ENCODE measurements at places on chromosomes 16 and 17.

GRCh38 chr16:66521951-66522771 is 27.8 kb downstream of the TK2 start:
- peak; percentile 85 for DNase-seq

GRCh38 chr17:82281502-82282238 is 8.2 kb upstream of the CSNK1D start:
- DNase-seq: peak; percentile 33

GRCh38 chr17:39605492-39606433 is 2.0 kb downstream of the NEUROD2 start:
- DNase-seq: no peak

GRCh38 chr16:75305364-75306098 is 54.1 kb upstream of the BCAR1 start:
- peak; percentile 99 for DNase-seq

DNA sequence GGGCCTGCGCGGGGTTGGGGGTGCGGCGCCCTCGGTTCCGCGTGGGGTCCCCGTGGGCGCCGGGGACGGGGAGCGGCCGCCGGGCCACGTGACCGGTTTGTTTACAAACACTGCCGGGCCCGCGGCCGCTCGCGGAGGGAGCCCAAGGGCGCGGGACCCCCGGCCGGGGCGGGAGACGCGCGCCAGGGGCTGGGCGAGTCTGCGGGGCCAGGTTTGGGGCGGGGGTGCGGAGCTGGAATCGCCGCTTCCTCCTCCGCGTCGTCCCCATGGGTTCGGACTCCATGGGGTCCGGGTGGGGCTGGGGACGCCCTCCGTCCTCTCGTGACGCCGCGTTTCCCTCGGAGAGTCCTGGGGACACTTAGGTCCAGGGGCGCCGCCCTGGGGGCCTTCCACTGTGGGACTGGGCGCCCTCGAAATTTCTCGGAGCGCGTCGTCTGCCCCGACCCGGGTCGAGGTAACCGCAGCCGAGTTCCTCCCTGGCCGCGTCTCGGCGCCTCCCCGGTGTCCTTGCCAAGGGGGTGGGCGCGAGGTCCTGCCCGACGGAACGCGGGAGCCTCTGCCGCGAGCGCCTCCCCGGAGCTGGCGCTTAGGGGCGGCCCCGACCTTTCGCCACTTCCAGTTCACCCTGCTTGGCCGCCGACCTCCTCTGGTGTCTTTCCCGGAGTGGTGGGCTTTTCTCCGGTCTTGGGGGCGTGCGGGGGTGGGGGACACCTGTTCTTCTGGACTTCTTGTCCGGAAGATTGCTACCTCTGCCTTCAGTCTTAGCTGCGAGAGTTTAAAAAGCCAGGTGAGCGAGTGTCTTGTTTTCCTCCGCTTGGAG is 684 bp downstream of the YPEL2 start:
- no peak for DNase-seq

GRCh38 chr17:79107499-79108231 is 33.0 kb downstream of the ENGASE start:
- no peak for DNase-seq

- no peak for DNase-seq
Measured at GRCh38 chr16:74094514-74094913, 202.1 kb upstream of the PSMD7 start.

DNA sequence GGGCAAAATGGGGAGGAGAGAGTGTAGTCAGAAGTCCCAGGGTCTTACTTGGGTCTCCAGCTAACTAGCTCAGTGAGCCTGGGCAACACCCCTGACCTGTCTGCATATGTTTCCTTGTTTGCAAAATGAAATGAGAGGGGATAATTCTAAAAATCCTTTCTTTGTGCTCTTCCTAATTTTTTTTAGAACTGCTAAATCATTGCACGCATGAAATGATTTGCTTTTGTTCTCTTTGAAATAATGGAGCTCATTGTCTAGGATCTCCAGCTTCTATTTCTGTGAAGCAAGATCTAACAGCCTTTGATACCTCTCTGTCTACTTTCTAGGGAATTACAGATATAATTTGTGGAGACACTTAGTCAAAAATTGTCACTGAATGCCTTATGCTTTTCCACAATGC is 181.3 kb downstream of the CDH13 start:
- no peak for DNase-seq

DNA sequence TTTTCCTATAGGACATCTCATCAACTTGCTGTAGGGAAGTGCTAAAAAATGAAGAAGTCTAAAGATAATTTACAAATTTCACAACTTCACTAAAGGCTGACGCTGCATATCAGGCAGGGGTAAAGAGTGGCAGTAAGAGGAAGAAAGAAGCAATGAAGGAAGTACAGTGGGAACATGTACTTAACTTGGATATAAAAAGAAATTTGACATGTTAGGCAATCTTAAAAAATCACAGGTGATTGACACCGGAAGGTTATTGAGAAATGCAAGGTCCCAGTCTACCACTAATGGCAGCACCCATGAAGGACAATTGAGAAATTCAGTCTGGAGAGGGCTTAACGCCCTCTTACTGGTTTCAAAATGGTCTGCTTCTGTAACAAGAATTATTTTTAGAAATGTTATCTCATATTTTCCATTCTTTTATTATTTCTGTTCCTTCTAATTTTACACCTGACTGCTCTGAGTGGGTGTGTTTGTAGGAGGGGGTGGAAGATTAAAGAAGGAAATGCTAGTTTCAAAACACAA is 358.1 kb downstream of the KCNJ2 start:
- no peak for DNase-seq

- DNase-seq: no peak
Measured at GRCh38 chr16:69771651-69771967, 9.5 kb downstream of the WWP2 start.

- DNase-seq: no peak
Measured at GRCh38 chr16:66842765-66843164, 1.4 kb upstream of the CA7 start.

- DNase-seq: no peak
Measured at GRCh38 chr17:45222289-45222995, 757 bp downstream of the FMNL1 start.

DNA sequence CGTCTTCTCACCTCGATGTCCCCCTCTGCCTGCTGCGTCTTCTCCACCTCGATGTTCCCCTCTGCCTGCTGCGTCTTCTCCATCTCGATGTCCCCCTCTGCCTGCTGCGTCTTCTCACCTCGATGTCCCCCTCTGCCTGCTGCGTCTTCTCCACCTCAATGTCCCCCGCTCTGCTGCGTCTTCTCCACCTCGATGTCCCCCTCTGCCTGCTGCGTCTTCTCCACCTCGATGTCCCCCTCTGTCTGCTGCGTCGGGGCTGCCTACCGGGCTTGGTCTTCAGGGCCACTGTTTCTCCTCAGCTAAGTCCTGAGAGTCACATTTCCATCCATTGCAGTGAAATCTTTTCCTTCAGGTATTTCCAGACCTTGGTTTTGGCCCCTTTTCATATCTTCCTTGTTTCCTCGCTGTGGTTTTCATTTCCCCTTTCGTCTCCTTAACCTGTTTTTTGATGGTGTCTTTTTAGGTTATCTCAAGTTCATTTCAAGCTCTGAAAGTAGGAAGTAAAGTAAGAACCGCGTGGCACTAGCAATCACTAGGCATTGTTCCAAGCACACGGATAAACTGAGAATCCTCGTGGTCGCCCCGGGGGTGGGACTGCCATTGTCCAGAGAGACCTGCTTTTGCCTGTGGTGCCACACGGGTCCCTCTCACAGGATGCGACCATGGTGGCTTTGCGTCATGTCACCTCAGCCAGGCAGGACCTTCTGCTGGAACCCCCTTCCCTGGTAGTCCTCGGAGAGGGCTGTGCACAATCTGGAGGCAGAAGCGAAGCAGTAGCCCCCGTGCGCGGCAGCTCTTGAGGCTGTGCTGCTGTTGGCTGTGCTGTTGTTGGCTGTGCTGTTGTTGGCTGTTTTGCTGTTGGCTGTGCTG is 9.5 kb upstream of the ZNF750 start:
- DNase-seq: no peak

DNA sequence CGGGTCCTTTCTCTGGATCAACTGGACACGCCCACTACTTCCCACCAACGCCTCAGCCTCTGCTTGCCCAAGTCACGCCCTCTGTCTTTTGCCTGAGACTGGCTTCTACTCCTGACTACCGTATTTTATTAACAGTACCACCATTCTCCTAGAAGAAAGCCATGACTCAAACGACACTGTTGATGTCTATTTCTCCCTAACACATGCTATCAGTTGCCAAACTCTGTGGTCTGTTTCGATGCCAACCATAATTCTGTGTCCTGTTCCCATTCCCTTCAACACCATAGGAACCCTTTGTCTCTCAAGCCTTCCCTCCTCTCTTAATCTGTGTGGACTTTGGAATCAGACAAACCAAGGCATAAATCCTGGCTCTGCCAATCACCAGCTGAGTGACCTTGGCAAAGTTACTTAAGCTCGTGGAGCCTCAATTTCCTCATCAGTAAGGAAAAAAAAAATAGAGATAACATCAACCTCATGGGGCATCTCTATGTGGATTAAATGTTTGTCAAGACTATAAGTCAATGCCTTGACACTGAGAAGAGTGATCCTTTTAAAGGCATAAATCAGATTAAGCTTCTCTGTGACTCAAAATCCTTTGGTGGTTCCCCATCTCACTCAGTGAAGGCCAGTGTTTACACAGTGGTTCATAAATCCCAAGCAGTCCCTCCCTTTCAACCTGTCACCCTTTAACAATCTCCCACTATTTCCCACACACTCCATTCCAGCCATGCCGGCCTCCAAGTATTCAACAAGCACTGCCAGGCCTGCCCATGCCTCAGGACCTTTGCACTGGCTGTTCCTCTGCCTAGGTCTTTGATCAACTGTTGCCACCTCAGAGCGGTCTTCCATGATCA is 45.6 kb downstream of the ERN1 start:
- peak; percentile 59 for DNase-seq

GRCh38 chr16:48361540-48362144 is 23.6 kb downstream of the SIAH1 start:
- DNase-seq: no peak

GRCh38 chr17:39757176-39757662 is 19.5 kb downstream of the GRB7 start:
- no peak for DNase-seq

DNA sequence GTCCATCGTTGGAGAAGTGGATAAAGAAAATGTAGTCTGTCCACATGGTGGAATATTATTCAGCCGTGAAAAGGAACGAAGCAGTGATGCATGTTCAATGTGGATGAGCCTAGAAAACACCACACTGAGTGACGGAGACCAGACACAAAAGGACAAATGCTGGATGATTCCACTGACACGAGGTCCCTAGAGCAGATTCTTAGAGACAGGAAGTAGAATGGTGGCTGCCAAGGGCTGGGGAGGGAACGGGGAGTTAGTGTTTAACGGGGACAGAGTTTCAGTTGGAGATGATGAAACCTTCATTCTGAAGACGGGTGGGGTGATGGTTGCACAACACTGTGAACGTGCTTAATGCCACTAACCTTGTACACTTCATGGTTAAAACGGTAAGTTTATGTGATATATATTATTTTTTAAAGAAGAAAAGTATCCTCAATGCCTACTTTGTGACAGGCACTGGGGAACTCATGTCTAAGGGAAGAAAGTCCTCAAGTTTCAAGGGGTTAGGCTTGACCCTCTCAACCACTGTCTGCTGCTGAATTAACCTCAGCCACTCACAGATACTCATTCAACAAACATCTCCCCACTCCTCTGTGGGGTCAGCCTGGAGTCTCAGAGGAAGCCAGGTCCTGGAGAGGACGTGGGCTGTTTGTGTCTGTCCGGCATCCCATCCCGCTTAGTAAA is 17.6 kb downstream of the C16orf74 start:
- peak; percentile 60 for DNase-seq

- peak; percentile 27 for DNase-seq
Measured at GRCh38 chr17:41992576-41992975, 24.7 kb downstream of the DNAJC7 start.

GRCh38 chr17:1592751-1593629 is 30.4 kb upstream of the PITPNA start:
- no peak for DNase-seq

- no peak for DNase-seq
Measured at GRCh38 chr16:57128771-57129389, 36.5 kb downstream of the CPNE2 start.

DNA sequence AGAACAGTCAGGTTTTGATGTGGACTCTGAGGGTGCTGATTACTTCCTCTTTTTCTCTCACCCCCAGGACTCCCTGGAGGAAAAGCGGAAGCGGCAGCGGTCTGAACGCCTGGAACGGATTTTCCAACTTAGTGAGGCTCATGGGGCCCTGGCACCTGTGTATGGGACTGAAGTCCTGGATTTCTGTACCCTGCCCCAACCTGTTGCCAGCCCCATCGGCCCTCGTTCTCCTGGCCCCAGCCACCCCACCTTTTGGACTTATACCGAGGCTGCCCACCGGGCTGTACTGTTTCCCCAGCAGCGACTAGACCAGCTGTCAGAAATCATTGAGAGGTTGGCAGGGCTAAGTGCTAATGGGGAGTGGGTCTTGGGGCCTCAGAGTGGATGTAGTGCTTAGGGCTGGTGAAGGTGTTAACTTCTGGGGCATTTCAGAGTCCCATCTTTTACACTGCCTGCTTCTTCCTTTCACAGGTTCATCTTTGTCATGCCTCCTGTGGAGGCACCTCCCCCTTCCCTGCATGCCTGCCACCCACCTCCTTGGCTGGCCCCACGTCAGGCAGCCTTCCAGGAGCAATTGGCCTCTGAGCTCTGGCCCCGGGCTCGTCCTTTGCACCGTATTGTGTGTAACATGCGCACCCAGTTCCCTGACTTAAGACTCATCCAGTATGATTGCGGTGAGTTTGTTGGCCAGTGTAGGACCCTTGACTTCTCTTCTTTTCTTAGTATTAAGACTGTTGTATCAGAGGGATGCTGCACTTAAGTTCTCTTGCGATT is 19.1 kb upstream of the PHKG2 start:
- DNase-seq: no peak

GRCh38 chr16:57409870-57410587 is 5.5 kb downstream of the CCL17 start:
- peak; percentile 13 for DNase-seq

DNA sequence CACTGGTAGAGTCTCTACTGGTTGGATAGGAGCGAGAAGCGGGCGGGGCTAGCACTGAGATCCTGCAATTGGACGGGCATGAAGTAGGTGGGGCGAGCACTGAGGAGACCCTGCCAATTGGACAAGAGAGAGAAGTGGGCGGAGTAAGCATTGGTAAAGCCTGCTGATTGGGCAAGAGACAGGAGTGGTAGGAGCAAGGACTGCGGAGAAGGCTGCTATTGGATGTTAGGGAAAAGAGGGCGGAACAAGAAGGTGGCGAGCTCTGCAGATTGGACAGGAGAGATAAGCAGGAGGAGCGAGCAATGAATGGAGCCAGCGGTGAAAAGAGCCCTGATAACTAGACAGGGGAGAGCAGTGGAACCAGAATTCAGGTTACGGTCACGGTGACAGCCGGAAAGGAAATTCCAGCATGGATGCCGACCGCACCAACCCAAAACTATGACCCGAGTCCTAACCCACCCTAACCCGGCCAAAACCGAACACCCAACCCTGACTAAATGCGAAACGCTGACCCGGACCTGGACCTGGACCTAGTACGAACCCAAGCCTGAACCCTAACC is 4.8 kb downstream of the SCGB1C2 start:
- DNase-seq: peak; percentile 35

GRCh38 chr17:31281061-31281460 is 16.0 kb downstream of the OMG start:
- DNase-seq: peak; percentile 2

DNA sequence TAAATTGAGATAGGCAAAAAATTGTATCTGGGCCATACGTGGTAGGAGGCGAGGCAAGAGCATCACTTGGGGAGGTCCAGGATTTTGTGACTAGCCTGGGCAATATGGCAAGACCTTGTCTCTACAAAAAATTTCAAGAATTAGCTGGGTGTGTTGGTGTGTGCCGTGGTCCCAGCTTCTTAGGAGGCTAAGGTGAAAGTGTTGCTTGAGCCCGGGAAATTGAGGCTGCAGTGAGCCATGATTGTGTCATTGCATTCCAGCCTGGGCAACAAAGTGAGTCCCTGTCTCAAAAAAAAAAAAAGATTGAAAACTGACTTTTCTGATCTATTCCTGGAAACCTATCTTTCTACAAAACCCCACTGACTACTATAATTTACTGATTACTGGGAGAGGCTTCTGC is 26.7 kb downstream of the CDK12 start:
- no peak for DNase-seq

Data from cardiac fibroblast (primary cell).